Keratinocyte (primary cell): ENCODE measurements at places on chromosomes 5 and 9. TPM values are rescaled to one million over a fixed set of nuclear protein-coding genes. Genes with fewer than 3 reads are reported as not detected.
A peak's percentile ranks its signal among the peaks of the same experiment; 100 is the strongest.

CDH10 gene
- 0.15 to 0.67 TPM (median 0.26 TPM) in 3 replicates for polyA plus RNA-seq

CACFD1 gene
- 2.5 to 6.0 TPM (median 3.4 TPM) in 3 replicates for polyA plus RNA-seq

SCGB3A2 gene
- polyA plus RNA-seq = not detected in 3 replicates

GHR gene
- polyA plus RNA-seq = 1.1 to 2.0 TPM (median 1.8 TPM) in 3 replicates

DNA sequence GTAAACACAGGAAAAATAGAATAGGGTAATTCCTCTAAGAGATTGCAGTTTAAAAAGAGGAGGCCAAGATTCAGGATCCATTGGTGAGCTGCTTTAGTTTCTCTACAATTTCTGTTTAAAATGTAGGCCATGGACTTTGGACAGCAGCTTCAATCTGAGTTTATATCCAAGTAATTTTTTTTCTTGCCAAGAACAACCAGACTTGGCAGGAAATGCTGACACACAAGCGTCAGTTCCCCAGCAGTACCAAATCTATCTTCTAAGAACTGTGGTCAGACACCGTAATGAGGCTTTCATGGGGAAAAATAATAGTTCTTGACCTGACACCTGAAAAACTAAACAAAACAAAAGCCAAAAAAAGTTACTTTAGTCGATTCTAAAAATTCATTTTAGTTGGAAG lies 528.8 kb downstream of the CSNK1G3 start:
- no peak overlapping the region for H3K4me3 ChIP-seq
- no peak overlapping the region for H3K27ac ChIP-seq
- no peak for DNase-seq
- H3K36me3 ChIP-seq = no peaks in the 10 kb centered on the region
- no peaks in the 10 kb centered on the region for H3K27me3 ChIP-seq

DNA sequence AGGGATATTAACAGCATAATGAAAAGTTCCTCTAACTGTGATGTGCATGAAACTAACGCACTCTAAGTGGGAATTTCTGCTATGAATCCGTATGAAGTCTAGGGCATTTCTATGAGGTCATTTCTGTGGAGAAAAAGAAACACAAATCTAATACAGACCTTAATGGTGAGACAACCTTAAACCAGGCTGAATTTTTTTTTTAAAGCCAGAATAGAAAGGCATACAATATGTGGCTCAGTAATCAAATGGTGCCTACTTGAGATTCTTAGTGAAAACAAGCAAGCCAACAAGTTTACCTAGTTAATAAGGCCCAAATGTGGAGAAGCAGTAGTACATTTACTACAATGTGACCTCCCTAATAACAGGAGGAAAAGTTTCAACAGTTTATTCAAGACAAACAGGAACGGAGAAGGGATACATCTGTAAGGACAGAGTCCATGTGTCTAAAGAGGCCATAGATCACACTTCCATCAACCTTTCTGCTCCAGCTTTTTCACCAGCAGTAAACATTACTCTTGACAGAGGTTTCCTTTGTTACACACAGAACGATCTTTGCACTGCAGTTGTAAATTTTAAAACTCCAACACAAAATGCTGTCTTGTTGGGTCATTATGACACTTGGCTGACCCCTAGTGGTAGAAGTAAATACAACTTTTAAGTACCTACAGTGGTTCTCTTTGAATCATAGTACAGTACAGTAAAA lies 26.2 kb downstream of the CARNMT1 start:
- DNase-seq = peak; percentile 79
- no peak overlapping the region for H3K27ac ChIP-seq
- no peaks in the 10 kb centered on the region for H3K27me3 ChIP-seq
- peaks cover 3% of the 10 kb centered on the region for H3K36me3 ChIP-seq
- no peaks in the 10 kb centered on the region for H3K4me1 ChIP-seq

DNA sequence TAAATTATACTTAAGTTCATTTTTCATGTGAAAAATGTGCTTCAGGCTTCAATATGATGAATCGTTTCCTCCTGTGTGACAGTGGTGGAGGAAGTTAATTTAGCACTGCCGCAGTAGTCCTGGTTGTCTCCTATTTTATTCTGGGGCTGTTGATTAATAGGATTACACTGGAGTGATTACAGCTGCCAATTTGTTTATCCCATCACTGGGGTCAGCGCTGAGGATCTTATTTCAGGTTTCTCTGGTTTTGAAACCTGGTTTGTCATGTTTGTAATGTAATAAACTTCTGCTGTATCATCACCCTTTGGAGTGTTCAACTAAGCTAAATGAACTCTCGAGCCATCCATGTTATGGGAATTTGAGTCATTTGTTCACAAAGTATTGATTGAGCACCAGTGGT lies 241.7 kb upstream of the KCNN2 start:
- no peak for DNase-seq
- H3K36me3 ChIP-seq = no peaks in the 10 kb centered on the region
- H3K4me1 ChIP-seq = no peaks in the 10 kb centered on the region
- H3K27me3 ChIP-seq = no peaks in the 10 kb centered on the region
- no peak overlapping the region for H3K27ac ChIP-seq

GRCh38 chr5:56413546-56413945 lies 180.4 kb upstream of the ANKRD55 start:
- peaks cover 17% of the 10 kb centered on the region for H3K4me1 ChIP-seq
- no peaks in the 10 kb centered on the region for H3K27me3 ChIP-seq
- no peak overlapping the region for H3K4me3 ChIP-seq
- H3K27ac ChIP-seq = no peak overlapping the region
- no peaks in the 10 kb centered on the region for H3K36me3 ChIP-seq

- no peaks in the 10 kb centered on the region for H3K36me3 ChIP-seq
- no peak overlapping the region for H3K27ac ChIP-seq
- no peak overlapping the region for H3K4me3 ChIP-seq
- no peaks in the 10 kb centered on the region for H3K4me1 ChIP-seq
- DNase-seq = no peak
These were observed 78.2 kb upstream of the MAN2A1 start for GRCh38 chr5:109611505-109611904.

GRCh38 chr5:55625589-55625909 lies 86.6 kb downstream of the SLC38A9 start:
- no peaks in the 10 kb centered on the region for H3K4me1 ChIP-seq
- DNase-seq = no peak
- H3K27me3 ChIP-seq = no peaks in the 10 kb centered on the region
- no peak overlapping the region for H3K27ac ChIP-seq
- no peaks in the 10 kb centered on the region for H3K36me3 ChIP-seq
- no peak overlapping the region for H3K4me3 ChIP-seq

DNA sequence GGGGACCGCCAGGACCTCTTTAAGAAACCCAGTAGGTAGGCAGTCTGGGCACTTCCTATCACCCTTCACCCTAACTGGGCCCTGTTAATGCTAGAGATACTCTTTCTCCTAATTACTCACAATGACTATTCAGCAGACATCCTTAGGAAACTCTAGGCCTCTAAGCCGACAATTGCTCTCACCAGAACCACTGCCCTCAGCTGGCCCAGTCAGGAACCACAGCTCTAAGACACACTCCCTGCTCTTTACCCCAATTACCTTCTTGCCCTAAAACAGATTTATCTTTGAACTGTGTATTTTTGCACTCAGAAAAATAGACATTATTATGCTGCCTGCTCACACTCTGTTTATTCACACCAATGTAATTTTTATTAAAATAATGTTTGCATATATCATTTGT lies 432.6 kb upstream of the SLC30A5 start:
- no peak for DNase-seq
- H3K4me3 ChIP-seq = no peak overlapping the region
- no peak overlapping the region for H3K27ac ChIP-seq
- no peaks in the 10 kb centered on the region for H3K27me3 ChIP-seq
- H3K4me1 ChIP-seq = peaks cover 4% of the 10 kb centered on the region

- H3K4me1 ChIP-seq = peaks cover 24% of the 10 kb centered on the region
- no peak for DNase-seq
- no peak overlapping the region for H3K4me3 ChIP-seq
These were observed 118.5 kb downstream of the UGCG start for GRCh38 chr9:112015149-112015548.
